Uterus (tissue), 4 donors: ENCODE measurements at places on chromosomes 6 and 20. TPM values are rescaled to one million over a fixed set of nuclear protein-coding genes. Genes with fewer than 3 reads are reported as not detected.

PI16 gene
- 32.4 TPM for total RNA-seq

STK38 gene
- total RNA-seq, result 30.0 TPM

NKAIN2 gene
- 1.1 TPM for total RNA-seq

EPHA7 gene
- total RNA-seq, result 2.0 TPM

FNDC11 gene
- total RNA-seq, result 0.34 TPM

TFAP2D gene
- total RNA-seq, result not detected
